AG10803 (cell line): ENCODE measurements at places on chromosomes 12 and 14.
A peak's percentile ranks its signal among the peaks of the same experiment; 100 is the strongest.

GRCh38 chr12:124764451-124764850, 99.2 kb downstream of the SCARB1 start:
- peak; percentile 92 for DNase-seq

GRCh38 chr14:44941591-44941990, 20.2 kb downstream of the KLHL28 start:
- DNase-seq: peak; percentile 73

GRCh38 chr12:2225696-2226095, 172.9 kb downstream of the CACNA1C start:
- peak; percentile 72 for DNase-seq

DNA sequence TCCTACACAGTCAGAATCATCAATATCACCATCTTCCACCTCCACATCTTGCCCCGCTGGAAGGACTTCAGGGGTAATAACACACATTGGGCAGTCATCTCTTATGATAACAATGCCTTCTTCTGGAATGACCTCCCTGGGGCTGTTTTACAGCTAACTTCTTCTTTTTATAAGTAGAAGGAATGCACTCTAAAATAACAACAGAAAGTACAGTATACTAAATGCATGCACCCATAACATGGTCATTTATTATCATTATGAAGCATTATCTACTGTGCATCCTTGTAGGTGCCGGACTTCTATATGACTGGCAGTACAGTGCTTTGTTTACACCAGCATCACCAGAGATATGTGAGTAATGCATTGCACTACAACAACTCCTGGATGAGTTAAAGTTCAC, 19.0 kb upstream of the NUAK1 start:
- no peak for DNase-seq

GRCh38 chr14:64580467-64580866, 30.7 kb downstream of the PPP1R36 start:
- DNase-seq: no peak

DNA sequence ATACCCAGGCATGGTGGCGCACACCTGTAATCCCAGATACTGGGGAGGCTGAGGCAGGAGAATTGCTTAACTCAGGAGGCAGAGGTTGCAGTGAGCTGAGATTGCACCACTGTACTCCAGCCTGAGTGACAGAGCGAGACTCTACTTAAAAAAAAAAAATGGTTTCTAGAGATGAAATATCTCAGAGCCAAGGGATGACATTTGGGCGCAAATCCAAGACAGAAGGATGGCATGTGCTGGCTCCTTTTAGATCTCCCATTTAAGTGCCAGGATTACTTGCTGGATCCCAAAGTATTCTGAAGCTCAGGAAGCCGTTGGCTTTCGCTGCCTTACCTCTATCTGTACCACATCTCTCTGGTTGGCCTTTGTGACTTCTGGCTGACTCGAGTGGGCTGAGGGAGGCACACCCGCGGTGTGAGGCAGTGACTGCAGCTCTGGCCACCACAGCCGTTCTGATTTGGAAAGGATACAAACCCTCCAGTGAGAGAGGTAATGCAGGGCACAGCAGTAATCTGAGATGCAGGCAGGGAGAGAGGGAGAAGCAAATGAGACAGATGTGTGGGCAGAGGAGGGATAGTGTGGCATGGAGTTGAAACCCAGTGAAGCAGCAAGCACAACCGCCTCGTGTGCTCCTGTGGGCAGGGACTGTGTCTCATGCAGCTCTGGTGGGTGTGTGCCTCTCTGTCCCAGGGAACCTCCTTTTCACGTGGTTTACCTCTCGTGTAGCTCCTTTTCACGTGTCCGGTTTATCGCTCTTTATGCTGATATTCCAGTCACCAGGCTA, 4.9 kb downstream of the B4GALNT3 start:
- DNase-seq: no peak
